Urinary bladder (tissue), 4 donors: ENCODE measurements at places on chromosomes 5 and 9.

DNA sequence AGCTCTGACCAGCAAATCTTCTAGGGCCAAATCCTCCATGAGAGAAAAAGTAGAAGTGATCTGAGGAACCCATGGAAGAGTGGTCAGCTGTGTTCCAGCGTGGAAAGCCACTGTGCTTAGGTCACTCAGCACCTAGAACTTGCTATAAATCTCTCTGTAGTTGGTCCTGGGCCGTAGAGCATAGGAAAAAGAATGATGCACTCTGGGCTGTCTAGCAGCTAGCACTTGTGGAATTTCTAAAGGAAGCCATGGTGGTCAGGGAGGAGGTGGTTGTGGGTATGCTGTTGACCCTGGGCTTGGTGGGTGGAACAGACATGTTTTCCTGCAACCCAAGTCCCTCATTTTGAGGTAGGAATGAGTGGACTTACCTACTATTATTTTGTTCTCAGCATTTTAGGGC, 48.1 kb downstream of the GGTA1 start:
- DNase-seq: no peak

DNA sequence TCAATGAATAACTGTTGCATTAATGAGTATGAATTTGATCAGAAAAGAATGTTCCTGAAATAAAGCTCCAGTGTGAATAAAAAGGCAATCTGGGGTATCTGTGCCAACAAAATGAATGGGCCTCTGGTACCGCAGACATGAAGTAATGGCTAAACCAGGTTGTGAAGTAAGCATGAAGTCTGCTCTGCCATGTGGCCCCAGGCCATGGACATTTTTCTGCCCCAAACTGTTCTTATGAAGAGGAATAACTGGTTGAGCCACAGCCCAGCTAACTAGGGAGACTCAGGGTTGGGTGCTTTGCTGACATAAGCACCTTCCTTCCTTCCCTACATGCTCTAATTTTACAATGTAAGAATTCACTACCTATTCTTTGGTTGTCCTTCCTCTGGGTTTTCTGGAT, 147.4 kb upstream of the LRRTM2 start:
- no peak for DNase-seq

- no peak for DNase-seq
These were observed 177.9 kb downstream of the CETN3 start for GRCh38 chr5:90231688-90232087.

- no peak for DNase-seq
These were observed 543 bp downstream of the MTMR12 start for GRCh38 chr5:32312197-32312594.

DNA sequence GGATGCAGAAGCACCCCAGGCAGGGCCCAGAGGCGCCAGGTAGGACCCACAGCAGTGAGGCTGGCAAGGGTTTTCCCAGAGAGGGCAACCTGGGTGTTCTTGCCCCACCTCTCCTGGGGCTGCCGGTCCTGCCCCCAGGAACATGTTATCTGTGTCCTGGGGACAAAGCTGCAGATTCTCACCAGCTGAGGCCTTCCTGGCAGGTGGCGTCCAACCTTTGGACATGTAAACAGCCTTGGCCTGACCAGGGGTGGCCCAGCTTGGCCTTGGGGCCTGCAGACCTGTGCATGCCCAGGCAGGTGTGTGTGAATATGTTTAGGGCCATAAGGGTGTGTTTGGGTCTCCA, 101.8 kb upstream of the LARP1 start:
- no peak for DNase-seq

- no peak for DNase-seq
These were observed 20.4 kb upstream of the PRUNE2 start for GRCh38 chr9:76926324-76926741.

DNA sequence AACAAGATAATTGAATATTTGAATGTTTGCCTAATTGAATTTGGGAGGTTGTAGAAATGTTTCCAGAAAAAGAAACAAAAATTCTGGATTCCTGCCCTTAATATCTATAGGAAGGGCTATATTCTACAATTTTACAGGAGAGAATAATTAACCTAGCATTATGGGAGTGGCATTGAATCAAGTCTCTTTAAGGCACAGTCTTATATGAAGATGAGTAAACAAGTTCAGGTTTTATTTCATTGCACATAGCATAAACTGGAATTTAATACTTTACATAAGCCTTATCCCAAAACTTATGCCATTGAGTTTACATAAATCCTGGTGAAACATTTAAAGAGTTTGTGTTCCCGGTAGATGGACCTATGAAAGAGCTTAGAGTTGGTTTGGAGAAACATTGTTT, 138.1 kb upstream of the ADAMTSL1 start:
- DNase-seq: no peak

DNA sequence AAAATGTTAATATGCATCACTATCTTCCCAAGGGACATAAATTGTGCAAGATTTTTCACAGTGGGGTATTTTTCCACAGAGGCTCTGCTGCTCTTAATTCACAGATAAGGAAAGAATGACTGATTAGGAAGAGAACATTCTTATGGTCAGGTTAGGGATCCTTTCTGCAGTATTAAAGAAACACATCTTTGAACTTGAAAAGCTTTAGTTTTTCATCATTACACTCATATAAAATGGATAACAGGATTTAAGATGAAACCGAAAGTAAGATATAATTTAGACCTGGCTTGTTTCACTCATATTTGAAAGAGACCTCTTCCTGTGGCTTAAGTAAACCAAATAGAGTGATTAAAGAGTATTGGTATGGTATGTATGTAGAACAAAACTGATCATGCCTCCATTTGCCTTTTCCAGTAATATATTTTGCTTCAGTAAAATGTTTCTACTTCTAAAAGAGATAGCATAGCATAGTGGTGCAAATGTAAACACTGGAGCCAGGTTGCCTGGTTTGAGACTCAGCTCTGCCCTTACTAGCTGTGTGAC, 160.0 kb downstream of the PRR16 start:
- DNase-seq: no peak

GRCh38 chr9:134992755-134993124, 75.0 kb upstream of the FCN1 start:
- no peak for DNase-seq

DNA sequence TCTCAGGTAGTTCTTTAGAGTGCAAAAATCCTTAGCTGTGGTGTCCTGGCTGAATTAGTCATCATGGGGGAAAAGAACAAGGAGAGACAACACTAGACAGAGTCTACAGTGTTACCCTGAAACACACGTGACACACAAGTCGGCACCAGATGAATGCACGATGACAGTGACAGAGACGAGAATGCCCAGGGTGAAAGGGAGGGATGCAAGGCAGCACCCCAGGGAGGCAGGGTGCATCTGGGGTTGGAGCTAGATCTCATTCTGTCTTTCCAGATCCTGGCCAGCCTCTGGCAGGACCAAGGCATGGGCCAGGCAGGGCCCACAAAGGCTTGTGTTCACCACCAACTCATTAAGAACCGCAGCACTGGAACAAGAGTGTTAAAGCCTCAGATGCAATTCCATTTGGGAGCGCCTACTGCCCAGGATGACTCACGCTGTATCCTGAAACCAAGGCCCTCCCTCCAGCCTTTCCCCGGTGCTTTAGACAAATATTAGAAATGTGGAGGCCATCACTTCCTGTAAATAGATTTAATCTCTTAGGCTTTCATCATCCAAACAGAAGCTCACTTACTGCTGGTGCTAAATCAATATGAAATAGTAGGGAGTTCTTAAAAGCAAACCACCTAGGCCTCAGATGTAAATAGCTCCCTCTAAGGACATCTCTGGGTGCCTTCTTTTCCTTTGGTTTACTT, 56.1 kb downstream of the IRX2 start:
- no peak for DNase-seq

GRCh38 chr9:99197124-99197630, 24.6 kb downstream of the ALG2 start:
- DNase-seq: no peak

GRCh38 chr5:120586646-120587045, 122.5 kb downstream of the PRR16 start:
- DNase-seq: no peak

DNA sequence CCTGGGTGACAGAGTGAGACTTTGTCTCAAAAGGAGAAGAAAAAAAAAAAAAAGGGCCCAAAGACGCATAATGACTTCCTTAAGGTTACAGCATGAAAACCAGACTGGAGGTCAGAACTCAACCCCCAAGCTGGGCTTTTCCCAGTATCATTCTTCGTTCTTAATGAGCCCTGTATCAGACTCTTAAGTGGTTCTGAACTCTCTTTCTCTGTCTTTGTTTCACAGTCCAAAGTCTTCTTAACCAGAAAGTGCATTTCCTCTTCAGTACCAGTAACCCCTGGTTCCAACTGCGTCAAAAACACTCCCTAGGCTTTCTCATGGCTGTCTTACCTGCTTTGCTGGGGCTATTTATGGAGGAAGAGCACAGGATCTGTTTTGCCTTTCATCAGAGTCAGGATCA, 38.4 kb upstream of the SHB start:
- DNase-seq: no peak

GRCh38 chr5:90015584-90016018, 394.0 kb downstream of the CETN3 start:
- DNase-seq: no peak

DNA sequence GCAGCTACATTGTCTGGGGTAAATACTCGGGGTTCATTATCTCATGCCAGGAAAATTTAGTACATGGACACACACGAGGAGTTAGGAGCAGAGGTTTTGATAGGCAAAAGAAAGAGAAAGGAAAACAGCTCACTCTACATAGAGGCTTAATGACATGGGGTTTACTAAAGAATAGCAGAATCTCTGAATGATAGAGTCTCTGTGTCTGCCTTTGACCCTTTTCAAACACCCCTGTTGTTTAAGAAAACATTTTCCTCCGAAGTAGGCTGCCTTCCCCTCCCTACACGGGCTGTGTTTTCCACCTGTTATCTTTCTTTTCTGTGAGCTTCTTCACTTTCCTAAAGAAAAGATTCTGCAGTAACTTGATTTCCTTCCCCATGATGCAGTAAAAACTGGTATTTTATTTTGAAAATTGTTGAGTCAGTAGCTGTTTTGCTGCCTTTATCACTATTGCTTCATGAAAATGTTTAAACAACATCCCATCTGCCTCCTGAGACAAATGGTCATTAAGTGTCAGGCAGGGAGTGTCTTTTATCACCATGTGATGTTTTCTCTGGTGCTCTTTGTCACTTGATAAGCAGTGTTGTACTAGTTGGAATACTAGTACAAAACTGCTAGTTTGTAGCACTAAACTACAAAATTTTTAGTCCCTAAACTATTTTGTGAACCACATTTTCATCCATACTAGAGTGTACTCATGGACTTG, 76.6 kb downstream of the PPIC start:
- no peak for DNase-seq

- DNase-seq: no peak
These were observed 16.7 kb downstream of the FGD3 start for GRCh38 chr9:92963831-92964606.

GRCh38 chr5:58800861-58801540, 218.1 kb downstream of the RAB3C start:
- DNase-seq: no peak

DNA sequence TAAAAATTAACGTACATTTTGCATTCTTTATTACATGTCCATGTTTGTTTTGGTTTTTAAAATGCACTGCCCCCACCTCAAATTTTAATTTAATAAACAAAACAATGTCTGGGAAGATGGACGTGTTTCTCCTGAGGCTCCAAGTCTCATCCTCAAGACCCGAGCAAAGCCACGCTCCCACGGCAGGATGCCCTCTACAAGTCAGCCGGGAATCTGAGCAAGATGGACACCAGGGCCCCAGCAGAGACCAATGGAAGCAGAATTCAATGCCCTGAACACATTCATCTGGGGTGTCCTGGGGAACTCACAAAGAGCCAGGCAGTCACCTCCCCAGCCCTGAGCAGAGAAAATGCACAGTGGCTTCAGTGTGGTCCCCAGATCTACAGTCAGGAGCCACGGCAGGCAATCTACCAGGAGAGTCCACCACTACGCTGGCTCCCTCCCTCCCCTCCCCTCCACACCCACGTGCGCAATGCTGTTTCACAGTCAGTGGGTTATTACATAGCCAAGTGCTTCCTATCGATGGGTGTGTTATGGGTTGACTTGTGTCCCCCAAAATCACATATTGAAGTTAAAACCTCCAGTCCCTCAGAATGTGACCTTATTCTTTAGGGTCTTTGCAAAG, 129.8 kb downstream of the ROR2 start:
- no peak for DNase-seq

- no peak for DNase-seq
These were observed 110.5 kb downstream of the EPB41L4A start for GRCh38 chr5:112308608-112309007.

- DNase-seq: no peak
These were observed 75.4 kb upstream of the CPLX2 start for GRCh38 chr5:175795959-175796358.

DNA sequence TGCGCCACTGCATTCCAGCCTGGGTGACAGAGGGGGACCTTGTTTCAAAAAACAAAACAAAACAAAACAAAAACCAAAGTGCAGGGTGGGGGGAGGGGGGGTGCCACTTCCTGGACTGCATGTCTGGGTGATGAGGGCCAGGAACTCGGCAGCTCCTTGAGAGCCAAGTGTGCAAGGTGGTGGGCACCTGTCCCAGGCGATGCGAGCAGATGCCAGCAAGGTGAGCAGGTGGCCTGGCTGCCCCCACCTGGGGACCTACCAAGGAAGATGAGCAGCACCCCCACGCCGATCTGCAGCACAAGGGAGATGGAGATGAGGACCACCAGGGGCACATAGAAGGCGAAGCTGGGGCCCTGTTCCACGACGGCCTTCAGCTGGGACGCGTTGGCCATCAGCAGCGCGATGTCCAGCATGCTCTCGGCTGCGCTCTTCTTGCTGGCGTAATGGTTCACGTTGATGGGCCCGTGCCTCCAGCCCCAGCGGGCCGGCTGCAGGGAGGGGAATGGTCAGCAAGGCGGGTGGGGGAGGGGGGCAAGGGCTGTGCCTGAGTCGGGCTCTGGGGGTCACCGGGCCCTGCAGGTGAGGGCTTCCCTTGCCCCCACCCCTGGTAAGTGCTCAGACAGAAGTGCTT, 7.8 kb downstream of the NINJ1 start:
- DNase-seq: no peak

DNA sequence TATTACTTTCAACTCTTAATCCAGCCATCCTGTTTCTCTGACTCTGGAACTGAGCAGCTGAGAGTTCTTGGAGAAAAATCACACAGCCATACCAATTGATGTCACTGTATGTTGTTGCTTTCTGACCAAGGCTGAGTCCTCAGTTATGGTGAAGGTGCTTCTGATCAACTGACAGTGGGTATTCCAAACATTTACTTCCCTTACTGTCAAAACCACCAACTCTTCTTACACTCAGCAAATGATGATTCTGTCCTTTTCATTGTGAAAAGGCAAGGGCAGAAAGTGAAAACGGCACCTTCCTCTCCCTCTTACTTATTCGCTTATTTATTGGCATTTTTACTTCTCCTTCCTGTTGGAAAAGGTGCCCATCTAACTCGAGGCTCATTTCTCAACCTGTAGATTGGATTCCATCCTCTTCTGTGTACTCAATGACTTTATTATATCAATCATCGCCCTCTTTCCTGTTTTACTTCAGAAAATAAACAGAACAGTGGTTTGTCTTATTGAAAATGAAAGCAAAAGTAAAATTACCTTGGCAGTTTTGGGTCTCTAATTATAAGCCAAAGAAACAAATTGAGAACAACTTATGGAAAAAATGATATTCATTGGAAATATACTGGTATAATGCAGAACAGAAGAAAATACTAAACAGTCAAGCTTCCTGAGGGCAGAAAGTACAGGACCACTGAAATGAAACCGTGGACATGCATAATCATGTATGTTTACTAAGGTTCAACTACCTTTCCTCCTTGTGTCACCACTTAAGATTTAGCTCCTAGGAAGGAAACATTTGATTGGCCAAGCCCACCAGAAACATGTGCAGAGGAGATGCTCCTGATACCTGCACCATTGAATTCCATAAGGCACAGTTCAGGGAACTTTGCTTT, 104.5 kb upstream of the CHD1 start:
- DNase-seq: no peak
